ENCODE measurements at places on chromosomes 1 and 21.

DNA sequence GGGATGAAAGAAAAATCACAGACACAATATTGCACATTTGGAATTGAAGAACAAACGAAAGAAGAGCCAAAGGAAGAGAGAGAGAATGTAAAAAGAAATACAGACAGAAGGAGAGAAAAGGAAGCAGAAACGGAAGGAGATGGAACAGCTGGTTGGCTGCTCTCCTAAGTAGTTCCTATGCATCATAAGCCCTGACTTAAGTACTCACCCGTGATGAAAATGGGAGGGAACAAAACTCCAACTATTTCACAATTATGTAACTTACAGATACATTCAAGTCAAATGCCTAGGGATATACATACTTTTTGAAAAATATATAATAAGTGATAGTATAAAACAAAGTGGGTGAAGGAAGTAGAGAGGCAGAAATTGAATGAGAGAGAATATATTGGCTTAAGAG, 88.5 kb downstream of the TTLL7 start:
- no peak for DNase-seq

DNA sequence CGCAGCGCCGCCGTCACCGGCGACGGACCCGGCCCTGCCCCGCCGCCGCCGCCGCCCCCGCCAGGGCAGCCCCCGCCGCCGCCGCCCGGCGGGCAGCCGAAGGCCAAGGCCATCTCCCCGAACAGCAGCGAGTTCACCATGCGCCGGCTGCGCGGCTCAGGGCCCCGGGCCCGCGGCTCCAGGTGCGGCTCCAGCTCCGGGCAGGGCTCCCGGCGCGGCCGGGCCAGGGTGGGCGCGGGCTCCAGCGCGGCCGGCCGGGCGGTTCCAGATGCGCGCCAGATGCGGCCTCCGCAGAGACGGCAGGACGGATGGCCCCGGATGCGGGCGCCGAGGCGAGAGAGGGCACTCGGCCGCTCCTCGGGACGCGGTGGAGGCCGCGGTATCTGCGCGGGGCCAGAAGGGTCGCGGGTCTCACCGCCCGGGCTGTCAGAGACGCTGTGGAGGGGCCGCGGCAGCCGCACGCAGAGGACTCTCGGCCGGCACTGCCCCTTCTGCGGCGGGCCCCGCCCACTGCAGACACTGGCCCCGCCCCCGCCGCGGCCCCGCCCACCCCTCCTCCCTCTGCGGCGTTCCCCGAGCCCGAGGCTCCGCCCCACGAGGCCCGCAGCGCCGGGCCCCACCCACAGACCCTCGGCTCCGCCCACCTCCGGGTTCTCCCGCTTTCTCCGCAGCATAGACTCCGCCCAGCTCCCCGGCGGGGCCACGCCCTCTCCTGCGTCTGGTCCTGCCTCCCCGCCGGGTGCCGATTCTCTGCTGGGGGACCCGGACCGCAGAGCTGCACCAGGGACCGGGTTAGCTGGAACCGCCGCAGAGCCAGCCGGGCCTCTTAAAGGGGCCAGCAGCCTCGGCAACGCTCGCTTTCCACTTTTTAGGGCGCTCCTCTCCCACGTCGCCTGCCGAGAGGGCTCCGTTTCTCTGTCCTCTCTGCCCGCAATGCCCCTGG, at the start of gene IFFO2:
Gene IFFO2 (minus strand): TSS at position 484 of the 943 bp plus-strand sequence. CDS start 344 bp downstream, at position 140.
- DNase-seq = peak; percentile 91

GRCh38 chr1:175757381-175758015, 14.1 kb upstream of the TNR start:
- DNase-seq = no peak

GRCh38 chr21:18603261-18603660, 199.7 kb upstream of the TMPRSS15 start:
- no peak for DNase-seq

DNA sequence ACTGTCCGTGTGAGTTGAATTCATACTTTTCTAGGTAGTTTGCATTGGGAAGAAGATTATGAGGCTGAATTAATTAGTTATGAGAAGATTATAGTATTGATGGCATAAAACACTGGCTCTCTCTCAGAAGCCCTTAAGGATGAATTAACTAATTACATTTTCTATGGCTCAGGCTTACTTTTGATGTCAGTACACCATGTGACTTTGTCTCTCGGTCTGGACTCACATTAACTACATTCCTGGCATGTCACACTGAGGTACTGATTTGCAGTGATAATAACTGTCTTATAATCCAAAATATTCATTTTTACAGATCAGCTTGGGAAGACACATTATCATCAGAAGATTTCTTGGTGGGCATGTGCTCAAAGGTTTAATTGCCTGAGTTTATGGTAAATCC, 362.2 kb downstream of the ZP4 start:
- DNase-seq = no peak

Measured in thoracic aorta (tissue), 2 donors.